CD4-positive, alpha-beta T cell treated with Interleukin-6 at 100 ng/mL for 8 hours (primary cell): ENCODE measurements at places on chromosomes 6 and 20.

DNA sequence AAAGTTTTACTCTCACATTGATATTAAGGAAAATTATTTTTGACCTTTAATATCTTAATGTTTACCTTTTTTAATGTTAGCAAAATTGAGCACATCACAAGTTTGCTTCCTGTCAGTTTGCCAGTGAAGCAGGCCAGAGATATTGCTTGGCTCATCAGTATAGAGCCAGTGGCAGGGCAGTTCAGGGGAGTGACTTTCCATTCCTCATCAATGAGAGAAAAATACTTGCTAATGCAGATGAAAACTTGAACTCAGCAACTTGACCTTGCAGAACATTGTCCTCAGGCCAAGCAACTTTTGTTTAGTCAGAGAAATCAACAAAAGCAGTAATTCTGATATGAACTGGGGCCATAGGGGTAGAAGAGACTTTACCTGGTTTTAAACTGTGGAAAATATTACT, 6.9 kb downstream of the TAB2 start:
- no peak for DNase-seq

- no peak for DNase-seq
These were observed 27.6 kb downstream of the MYH7B start for GRCh38 chr20:34983089-34983820.

- DNase-seq = no peak
These were observed 84.9 kb upstream of the TGM3 start for GRCh38 chr20:2210646-2211552.

GRCh38 chr6:160974304-160974771, 17.2 kb upstream of the MAP3K4 start:
- no peak for DNase-seq

- no peak for DNase-seq
These were observed 62.7 kb downstream of the PLCB1 start for GRCh38 chr20:8194721-8195120.

GRCh38 chr20:36490191-36490590, 51.1 kb upstream of the MYL9 start:
- DNase-seq = no peak

- DNase-seq = no peak
These were observed 130.6 kb downstream of the BMP7 start for GRCh38 chr20:57135875-57136274.

GRCh38 chr6:142846883-142847287, 98.1 kb downstream of the HIVEP2 start:
- DNase-seq = no peak
